Calu3 (cell line): ENCODE measurements at places on chromosomes 12 and 14. TPM values are rescaled to one million over a fixed set of nuclear protein-coding genes. Genes with fewer than 3 reads are reported as not detected.

Gene STYK1
- total RNA-seq, result 8.4 and 10.7 TPM in 2 replicates

Gene ZBTB42
- 11.8 and 13.9 TPM in 2 replicates for total RNA-seq

Gene ERG28
- 30.5 and 30.9 TPM in 2 replicates for total RNA-seq

Gene SLC38A1
- total RNA-seq, result 113 and 132 TPM in 2 replicates

Gene KCNMB4
- 6.4 and 8.4 TPM in 2 replicates for total RNA-seq

Gene P2RX2
- total RNA-seq, result not detected in 2 replicates

- peaks cover 12% of the 10 kb centered on the region for H3K36me3 ChIP-seq
- peak overlapping the region; percentile 94 for H3K27ac ChIP-seq
- no peaks in the 10 kb centered on the region for H3K27me3 ChIP-seq
- no peak for DNase-seq
- peak overlapping the region; percentile 60 for H3K4me3 ChIP-seq
- peaks cover 55% of the 10 kb centered on the region for H3K4me1 ChIP-seq
Measured at GRCh38 chr12:96049101-96049500, 13.7 kb upstream of the LTA4H start.

DNA sequence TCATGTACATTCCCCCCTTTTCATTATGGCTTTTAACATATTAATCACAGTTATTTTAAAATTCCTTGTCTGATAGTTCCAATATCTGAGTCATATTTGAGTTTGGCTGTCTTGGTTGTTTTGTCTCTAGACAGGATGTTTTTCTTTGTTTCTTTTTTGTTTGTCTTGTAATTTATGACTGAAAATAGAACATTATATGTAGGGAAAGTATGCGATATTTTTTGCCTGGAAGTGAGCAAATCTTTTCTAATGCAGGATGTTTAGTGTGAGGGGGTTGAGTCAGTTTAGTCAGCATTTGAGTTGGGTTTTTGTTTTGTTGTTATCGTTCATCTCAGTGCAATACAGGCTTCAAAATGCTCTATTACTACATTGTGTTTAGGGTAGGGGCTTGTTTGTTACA is 239.7 kb downstream of the SNAPC1 start:
- H3K36me3 ChIP-seq, result no peaks in the 10 kb centered on the region
- H3K27ac ChIP-seq, result no peak overlapping the region
- no peak overlapping the region for H3K4me3 ChIP-seq
- peaks cover 29% of the 10 kb centered on the region for H3K4me1 ChIP-seq
- DNase-seq, result no peak
- no peaks in the 10 kb centered on the region for H3K27me3 ChIP-seq

DNA sequence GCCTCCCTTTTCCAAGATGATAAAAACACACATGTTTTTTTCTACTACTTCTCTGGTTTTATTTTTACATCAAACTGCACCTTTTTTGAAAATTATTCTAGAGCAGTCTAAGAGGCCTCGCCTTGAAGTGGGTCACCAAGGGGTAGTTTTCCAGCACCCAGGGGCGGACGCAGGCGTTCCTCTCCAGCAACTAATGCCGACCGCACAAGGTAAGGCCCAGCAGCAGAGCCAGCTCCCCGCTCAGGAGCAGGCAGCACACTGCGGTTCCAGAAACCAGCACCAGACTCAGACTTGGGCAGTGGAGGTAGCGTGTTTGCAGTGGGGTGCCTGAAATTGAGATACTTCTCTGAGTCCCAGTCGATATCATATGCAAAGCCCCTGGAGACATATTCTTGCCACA is 31.6 kb downstream of the EP400 start:
- no peak for DNase-seq
- H3K27me3 ChIP-seq, result no peaks in the 10 kb centered on the region
- no peak overlapping the region for H3K27ac ChIP-seq

DNA sequence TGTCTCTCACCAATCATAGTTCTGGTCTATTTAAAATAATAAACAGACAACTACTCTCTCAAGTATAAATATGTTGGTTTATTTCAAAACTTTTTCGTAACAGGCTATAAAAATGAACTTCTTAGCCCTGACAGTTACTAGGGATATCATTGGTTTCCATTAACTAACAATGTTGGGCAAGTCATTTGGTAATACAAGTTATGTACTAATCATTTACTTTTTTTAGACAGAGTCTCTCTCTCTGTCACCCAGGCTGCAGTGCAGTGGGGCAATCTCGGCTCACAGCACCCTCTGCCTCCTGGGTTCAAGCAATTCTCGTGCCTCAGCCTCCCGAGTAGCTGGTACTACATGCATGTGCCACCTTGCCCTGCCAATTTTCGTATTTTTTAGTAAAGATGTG is 14.6 kb upstream of the KANSL2 start:
- H3K36me3 ChIP-seq, result peaks cover 35% of the 10 kb centered on the region
- no peaks in the 10 kb centered on the region for H3K4me1 ChIP-seq
- DNase-seq, result no peak
- H3K27me3 ChIP-seq, result no peaks in the 10 kb centered on the region

DNA sequence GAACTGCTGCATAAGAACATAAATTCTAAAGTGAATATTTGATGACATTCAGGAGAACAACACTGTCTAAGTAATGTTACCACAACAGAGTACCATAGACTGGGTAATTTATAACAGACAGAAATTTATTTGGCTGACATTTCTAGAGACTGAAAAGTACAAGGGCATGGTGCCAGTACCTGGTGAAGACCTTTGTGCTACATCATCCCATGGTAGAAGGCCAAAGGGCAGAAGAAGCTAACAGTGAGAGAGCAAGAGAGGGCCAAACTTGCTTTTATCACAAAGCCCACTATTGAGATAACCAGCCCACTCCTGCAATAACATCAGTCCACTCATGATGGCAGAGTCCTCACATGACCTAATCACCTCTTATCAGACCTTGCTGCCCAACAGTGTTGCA is 88.8 kb downstream of the FIGNL2 start:
- H3K4me3 ChIP-seq, result no peak overlapping the region
- DNase-seq, result no peak
- no peaks in the 10 kb centered on the region for H3K4me1 ChIP-seq
- H3K36me3 ChIP-seq, result peaks cover 6% of the 10 kb centered on the region

GRCh38 chr12:122094735-122095631 is 16.4 kb downstream of the MLXIP start:
- H3K27ac ChIP-seq, result no peak overlapping the region
- H3K27me3 ChIP-seq, result no peaks in the 10 kb centered on the region
- H3K4me1 ChIP-seq, result peaks cover 40% of the 10 kb centered on the region
- no peak overlapping the region for H3K4me3 ChIP-seq

- no peaks in the 10 kb centered on the region for H3K36me3 ChIP-seq
- no peak for DNase-seq
- H3K4me1 ChIP-seq, result no peaks in the 10 kb centered on the region
- H3K27me3 ChIP-seq, result peaks cover 3% of the 10 kb centered on the region
Measured at GRCh38 chr12:25675808-25676207, 122.7 kb upstream of the LMNTD1 start.

- H3K27me3 ChIP-seq, result peaks cover 31% of the 10 kb centered on the region
- no peaks in the 10 kb centered on the region for H3K4me1 ChIP-seq
- no peak overlapping the region for H3K4me3 ChIP-seq
- H3K27ac ChIP-seq, result no peak overlapping the region
Measured at GRCh38 chr12:103652808-103653207, 65.7 kb downstream of the STAB2 start.
